ENCODE measurements at places on chromosomes 5 and 9.

DNA sequence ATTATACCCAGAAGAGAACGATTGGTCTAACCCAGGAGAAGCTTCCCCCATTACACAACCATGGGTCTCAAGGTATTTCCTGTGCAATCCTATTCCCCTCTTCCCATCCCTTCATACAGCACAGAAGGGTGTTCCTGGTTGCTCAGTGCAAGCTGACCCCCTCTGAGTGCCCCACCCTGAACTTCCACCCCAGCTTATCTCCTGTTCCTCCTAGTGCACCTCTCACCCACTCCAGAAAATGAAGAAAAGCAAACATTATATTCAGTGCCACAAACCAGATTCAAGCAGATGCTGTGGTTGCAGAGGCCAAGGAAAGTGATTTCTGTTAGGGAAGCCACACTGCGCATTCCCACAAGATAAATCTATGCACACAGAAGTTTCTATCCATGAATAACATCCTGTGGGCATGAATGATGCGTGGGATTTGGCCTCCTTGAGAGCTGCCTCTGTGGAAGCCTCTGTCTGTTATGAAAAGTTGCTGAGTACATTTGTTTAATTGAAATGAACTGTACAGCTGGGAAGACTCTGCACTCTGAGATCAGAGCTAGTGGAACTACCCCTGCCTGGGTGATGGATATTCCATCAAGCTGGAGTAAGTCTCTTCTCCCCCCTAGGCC lies 2.2 kb upstream of the OR2S2 start:
- DNase-seq = no peak

- no peak for DNase-seq
Measured at GRCh38 chr5:69528035-69528434, 32.0 kb upstream of the GTF2H2C start.

DNA sequence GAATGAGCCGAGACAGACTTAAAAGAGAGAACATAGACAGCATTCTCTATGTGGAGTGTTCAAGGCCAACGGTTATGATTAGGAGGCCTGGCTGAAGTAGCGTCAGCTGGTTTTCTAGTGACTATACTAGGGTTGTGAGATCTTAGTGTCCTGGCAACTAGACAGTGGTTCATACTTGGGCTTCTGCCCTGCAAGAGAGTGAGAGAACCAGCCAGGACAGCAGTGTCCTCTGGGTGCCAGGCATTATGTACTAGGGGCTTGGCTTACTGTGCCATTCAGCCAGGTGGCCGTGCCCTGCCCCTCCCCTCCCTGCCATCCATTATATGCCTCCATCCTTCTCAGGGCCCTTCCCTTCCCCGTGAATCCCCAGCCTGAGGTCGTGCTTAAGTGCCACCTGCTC lies 56.8 kb downstream of the TRIO start:
- no peak for DNase-seq

DNA sequence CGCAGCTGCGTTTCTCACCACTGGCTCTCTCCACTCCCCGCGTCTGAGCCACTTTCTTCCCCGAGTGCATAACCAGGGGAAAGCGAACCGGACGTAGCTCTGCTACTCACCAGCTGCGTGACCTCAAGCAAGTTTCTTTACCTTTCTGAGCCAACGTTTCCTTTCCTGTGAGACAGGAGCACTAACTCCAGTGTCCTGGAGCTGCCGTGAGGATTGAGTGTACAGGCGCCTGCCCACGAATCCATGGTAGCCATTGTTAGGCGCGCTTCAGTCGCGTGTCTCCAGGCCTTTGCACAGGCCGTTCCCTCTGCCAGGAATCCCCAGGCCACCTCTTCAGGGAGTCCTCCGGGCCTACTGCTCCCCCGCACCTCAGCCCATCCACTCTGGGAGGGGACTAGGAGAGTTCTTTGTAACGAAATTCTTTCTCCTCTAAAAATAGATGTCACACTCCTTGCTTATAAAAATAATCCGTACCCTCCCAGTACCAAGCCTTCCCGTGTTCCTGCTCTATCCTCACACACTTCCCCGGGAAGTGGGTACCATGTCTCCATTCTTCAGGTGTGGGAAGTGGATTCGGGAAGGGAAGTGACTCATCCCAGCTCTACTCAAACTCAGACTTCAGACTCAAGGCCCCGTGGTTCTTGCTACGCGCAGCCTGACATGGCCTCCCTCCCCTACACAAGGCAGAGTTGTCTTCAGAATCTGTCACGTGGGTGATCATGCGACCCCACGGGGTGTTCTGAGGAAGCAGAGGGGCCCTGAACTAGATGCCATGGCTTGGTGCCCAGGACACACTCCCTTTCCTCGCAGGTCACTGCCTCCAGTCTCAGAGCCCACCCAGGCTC lies 16.1 kb upstream of the CRB2 start:
- peak; percentile 64 for DNase-seq

- peak; percentile 61 for DNase-seq
Measured at GRCh38 chr9:135342206-135343130, 137.1 kb upstream of the PPP1R26 start.

DNA sequence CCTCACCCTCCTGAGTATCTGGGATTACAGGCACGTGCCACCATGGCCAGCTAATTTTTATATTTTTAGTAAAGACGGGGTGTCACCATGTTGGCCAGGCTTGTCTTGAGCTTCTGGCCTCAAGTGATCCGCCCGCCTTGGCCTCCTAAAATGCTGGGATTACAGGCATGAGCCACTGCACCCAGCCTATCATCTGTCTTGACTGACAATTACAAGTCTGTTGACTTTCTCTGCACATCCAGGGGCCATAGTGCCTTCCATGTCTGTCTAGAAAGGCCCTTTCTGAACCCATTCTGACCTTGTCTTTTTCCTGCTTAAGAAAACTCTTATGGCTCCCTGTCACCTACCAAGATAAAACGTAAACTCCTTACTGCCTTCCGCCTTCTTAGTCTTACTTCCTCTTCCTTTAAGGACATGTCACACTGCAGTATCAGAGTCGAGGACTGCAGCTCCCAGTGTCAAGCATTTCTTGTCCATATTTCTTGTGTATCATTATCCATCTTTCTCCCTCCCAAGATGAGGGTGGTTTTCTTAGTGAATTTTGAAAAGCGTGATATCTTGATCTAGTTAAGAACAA lies 49.9 kb upstream of the SHB start:
- DNase-seq = peak; percentile 27

- DNase-seq = no peak
Measured at GRCh38 chr9:27261517-27262211, 35.3 kb downstream of the EQTN start.

- no peak for DNase-seq
Measured at GRCh38 chr9:131310833-131311554, 21.5 kb downstream of the PLPP7 start.

- peak; percentile 85 for DNase-seq
Measured at GRCh38 chr9:120876842-120877240, at the start of gene PHF19. TSS of gene PHF19 (minus strand) at chr9:120877188. CDS start at chr9:120874741, 2,447 bp downstream.

GRCh38 chr5:74421377-74421776 lies 219.2 kb downstream of the ENC1 start:
- no peak for DNase-seq

GRCh38 chr5:158660726-158661125 lies 439.0 kb downstream of the EBF1 start:
- DNase-seq = no peak
